ENCODE measurements at places on chromosomes 7 and 10.

GRCh38 chr10:30185916-30186315 is 126.5 kb upstream of the JCAD start:
- no peak for DNase-seq

DNA sequence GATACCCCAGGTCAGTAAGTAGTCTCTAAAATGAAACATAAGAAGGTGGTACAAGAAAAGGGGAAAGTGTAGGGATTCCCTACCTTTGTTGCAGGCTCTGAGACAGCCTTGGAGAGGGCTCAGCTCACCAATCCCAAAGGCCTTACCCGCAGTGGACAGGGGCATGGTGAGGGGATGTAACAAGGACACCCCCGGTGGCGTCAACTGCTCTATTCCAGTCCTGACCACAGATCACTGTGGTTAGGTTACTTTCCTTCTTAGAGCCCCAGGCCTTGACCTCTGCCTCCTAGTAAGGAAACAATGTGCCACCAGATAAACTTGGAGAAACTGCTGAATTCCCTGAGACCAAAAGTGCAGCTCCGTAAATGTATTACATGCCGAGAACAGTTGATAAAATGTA is 17.5 kb downstream of the PLXNA4 start:
- DNase-seq, result no peak

GRCh38 chr7:74221713-74222112 is 11.9 kb downstream of the LAT2 start:
- no peak for DNase-seq

- DNase-seq, result no peak
Observed at GRCh38 chr7:93945756-93946535, 24.4 kb downstream of the GNG11 start.

GRCh38 chr10:93591065-93591808 is 9.8 kb downstream of the RBP4 start:
- DNase-seq, result no peak

- no peak for DNase-seq
Observed at GRCh38 chr7:64636386-64636785, 29.5 kb upstream of the ZNF107 start.

GRCh38 chr7:8215648-8216333 is 46.2 kb downstream of the ICA1 start:
- DNase-seq, result no peak

- DNase-seq, result no peak
Observed at GRCh38 chr7:111650456-111650999, 88.2 kb upstream of the IMMP2L start.

GRCh38 chr10:62778125-62778524 is 26.4 kb upstream of the ADO start:
- DNase-seq, result peak; percentile 37

- no peak for DNase-seq
Observed at GRCh38 chr10:66639371-66639770, 286.5 kb upstream of the LRRTM3 start.

GRCh38 chr10:71750124-71750841 is 23.0 kb downstream of the VSIR start:
- no peak for DNase-seq
